ENCODE measurements at places on chromosomes 16 and 17.

DNA sequence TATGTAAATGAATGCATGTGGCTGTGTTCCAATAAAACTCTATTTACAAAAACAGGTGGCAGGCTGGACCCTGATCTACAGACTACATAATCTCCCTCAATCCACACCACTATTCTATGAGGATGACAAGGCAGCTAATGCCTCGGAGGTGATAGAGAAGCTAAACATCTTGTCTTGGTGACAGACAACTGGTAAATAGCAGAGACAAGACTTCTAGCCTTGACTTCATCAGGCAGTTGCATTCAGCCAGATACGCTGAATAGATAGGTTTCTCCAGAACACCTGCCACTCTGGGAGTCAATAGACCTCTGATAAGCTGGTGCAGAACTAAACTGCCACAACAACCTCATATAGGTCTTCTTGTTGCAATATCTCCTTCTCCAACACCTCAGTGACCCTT is 3.3 kb downstream of the ATPAF2 start:
- DNase-seq, result no peak

DNA sequence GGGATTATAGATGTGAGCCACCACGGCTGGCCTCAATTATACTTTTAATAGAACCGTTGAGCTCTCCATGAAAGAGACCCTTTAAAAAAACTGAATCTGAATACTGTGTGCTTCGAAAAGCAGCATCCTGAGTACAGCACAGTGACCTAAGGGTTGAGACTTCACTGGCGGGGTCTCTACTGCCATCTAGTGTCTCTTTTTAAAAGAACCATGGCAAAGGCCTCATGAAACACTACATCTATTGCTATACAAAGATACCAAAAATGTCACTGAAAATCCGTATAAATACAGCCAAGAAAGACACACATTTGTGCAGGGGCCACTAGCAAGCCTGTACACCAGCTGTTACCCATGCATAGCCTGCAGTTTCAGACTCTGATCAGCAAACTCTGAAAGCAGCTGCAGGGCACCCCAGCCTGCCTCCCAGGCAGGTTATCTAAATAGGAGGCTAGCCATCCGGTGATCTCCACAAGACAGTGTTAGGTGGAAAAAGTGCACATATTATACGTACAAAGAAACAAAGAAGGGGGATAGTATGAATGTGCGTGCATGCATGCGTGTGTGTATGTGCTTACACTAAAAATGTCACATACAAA is 35.3 kb downstream of the NPLOC4 start:
- no peak for DNase-seq

- no peak for DNase-seq
Measured at GRCh38 chr16:57998486-57998885, 2.0 kb downstream of the ZNF319 start.

DNA sequence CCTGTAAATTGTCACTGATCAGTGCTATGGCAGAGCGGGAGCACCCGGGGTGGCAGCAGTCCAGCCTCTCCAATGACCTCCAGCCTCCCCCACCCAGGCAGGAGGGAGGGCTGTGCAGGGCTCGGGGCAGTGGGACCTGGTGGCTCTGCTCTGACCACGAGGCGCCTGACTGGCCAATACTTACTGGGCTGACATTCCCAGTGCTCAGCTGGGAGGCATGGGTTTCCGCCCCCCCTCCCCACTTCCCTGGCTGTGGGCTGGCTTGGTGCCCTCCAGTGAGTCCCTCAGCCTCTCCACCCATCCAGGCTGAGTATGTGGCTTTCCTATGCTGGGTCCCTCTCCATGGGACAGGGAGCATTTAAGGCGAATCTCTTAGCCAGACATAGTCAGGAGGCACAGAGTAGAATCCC is 2.7 kb downstream of the SOCS3 start:
- DNase-seq, result no peak

DNA sequence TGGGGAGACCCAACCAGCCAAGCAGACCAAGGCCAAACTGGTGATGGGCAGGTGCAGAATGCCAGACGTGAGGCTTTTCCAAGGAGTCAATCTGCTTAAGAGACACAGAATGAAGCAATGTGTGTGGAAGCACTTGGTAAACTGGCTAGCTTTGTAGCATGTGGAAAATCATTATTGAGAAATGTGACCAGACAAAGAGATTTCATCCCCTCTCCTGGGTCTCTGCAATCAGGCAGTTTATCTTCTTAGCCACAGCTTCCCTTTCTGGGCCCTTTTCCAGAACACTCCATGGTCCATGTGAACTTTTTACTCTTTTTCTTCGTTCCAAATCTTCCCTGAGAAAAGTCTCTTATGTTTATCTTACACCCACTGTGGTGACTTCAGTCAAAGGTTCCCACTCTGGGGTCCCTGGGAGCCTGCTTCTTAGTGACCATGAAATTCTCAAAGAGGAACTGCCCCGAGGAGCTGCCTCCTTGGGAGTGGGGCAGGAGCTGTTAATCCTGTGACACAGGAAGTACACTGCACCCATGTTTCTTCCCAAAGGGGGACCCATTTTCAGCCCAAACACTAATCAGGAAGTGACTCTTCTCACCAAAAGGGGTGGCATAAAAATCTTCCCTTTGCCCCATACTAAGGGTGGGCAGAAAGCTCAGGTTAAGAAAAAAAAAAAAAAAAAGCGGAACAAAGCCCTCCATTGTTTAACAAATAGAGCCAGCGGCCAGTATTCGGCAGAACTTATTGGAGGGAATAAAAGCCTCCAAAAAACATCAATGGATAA is 346.2 kb upstream of the ASIC2 start:
- DNase-seq, result no peak

Measured in BJ (cell line).